ENCODE measurements at places on chromosomes 11 and 22. TPM values are rescaled to one million over a fixed set of nuclear protein-coding genes. Genes with fewer than 3 reads are reported as not detected.

The MS4A3 gene
- total RNA-seq, result not detected

The SNX32 gene
- 0.37 TPM for total RNA-seq

GRCh38 chr11:63945477-63946163, 6.8 kb downstream of the NAA40 start:
- DNase-seq, result peak; percentile 78

GRCh38 chr11:119902656-119903231, 173.7 kb upstream of the NECTIN1 start:
- no peak for DNase-seq

GRCh38 chr11:31699066-31699465, 112.1 kb downstream of the PAX6 start:
- no peak for DNase-seq

The FXYD2 gene
- 0.59 TPM for total RNA-seq

GRCh38 chr11:2760196-2760871, 60.5 kb upstream of the KCNQ1OT1 start:
- peak; percentile 40 for DNase-seq

GRCh38 chr11:119483341-119483880, 60.4 kb upstream of the THY1 start:
- no peak for DNase-seq

DNA sequence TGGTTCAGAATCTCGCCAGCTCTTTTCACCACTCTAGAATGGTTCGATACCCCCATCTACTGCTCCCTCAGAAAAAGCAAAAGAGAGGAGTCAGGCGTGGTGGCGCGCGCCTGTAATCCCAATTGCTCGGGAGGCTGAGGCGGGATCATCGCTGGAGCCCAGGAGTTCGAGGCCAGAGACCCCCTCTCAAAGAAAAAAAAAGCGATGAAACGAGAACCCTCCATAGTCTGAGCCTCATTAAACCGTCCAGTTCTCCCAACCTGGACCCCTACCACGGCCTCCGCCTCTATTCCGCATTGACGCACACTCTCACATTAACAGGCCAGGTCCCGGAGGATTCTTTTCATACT, 439 bp downstream of the SPA17 start:
- DNase-seq, result no peak

The MMP27 gene
- not detected for total RNA-seq

The OR51B2 gene
- total RNA-seq, result not detected

GRCh38 chr22:28907311-28908008, 24.1 kb downstream of the ZNRF3 start:
- no peak for DNase-seq

DNA sequence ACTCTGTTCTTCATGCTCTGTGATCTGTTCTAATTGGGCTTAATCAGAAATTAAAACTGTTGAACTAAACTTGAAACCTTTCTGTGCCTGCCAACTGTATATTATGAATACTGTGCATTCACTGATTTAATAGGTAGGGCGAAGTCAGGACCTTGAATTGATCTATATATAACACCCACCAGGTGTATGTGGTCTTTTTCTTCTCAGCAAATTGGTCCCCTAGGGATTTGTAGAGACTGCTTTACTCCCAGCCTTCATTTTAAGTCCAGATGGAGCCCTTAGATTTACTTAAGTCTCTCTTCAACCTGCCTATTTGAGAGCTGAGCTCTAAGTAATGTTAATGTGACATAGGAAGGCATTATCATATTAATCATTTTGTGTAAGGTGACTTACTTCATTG, 257.5 kb downstream of the TMEM135 start:
- no peak for DNase-seq

The THY1 gene
- total RNA-seq, result 2.0 TPM

GRCh38 chr11:118238421-118238820, 13.6 kb upstream of the JAML start:
- DNase-seq, result no peak

The OR10W1 gene
- not detected for total RNA-seq

The CEND1 gene
- total RNA-seq, result 1.1 TPM

The B3GAT1 gene
- total RNA-seq, result not detected

The KCTD14 gene
- 0.59 TPM for total RNA-seq

The TSSK2 gene
- not detected for total RNA-seq

GRCh38 chr22:49699928-49700498, 127.7 kb downstream of the BRD1 start:
- no peak for DNase-seq

DNA sequence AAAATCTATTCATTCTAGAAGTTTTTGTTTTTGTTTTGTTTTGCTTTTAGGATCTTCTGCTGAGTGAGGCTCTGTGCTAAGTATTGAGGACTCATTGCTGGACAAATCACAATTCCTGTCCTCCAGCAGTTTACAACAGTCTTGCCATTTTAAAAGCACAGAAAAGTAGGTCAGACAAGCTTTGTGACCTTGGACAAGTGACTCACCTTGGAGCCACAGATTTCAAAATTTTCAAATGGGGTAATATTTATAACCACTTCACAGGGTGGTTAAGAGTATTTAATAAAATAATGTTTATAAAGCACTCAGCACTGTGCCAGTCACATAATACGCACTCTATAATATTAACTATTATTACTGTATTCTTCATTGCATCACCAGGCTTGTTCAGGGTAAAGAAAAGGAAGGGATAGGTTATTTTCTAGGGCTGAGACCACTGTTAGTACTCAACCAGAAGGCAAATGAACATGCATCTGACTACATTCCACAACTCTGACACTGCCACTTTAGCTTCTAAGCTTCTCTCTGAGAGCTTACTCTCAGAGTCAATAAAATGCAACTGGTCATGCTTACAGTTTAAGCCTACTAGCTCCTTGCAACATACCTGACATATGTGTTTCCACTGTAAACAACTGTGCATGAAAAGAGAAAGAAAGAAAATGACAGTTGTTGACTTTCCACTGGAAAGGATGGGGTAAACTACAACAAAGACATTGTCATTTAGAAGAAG, 63.2 kb upstream of the FIBIN start:
- no peak for DNase-seq

DNA sequence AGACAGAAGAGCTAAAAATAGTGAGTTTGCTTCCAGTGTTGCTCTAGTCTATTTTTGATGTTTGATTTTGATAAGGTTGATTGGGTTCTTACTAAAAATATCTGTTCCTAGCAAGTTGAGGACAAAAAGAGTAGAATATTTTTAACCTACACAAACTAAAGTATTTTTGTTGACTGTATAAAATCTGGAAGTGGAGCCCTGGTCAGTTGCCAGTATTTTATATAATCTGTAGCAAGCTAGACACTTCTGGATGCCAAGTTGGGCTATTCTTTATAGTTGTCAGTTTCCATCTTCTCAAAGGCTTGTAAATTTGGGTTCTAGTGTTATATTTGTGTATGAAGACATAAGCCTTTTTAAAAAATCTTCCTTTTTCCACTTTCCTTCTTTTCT, 56.7 kb downstream of the HSD17B12 start:
- DNase-seq, result no peak

The GUCY1A2 gene
- 7.2 TPM for total RNA-seq

DNA sequence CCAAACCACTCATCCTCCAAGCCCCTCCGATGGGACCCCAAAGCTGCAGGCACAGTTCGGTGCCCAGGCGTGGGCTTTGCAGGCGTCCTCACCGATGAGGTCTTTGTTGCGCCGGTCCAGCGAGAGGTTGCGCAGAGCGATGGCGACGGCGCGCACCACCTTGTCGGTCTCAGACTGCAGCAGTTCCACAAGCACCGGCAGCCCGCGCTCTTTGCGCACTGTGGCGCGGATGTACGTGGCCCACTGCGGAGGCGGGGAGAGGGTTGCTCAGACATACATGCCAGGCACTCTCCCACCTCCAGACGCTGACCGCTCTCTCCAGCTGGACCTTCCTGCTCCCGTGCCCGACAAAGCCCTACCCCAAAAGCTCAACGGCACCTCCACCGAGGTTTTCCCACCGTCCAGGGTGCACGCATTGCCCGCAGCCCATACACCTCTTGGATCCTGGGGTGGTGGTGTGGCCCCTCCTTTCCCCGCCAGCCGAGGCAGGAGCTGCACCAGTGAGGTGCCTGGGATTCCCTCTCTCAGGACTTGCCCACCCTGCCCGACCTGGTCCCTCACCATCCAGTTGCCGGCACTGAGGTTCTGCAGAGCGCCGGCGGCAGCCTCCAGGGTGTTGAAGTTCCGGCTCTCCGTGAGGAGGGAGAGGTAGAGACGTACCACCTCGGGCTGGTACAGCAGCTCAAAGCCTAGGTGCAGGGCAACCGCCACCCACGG, 32.1 kb upstream of the TXNRD2 start:
- no peak for DNase-seq

DNA sequence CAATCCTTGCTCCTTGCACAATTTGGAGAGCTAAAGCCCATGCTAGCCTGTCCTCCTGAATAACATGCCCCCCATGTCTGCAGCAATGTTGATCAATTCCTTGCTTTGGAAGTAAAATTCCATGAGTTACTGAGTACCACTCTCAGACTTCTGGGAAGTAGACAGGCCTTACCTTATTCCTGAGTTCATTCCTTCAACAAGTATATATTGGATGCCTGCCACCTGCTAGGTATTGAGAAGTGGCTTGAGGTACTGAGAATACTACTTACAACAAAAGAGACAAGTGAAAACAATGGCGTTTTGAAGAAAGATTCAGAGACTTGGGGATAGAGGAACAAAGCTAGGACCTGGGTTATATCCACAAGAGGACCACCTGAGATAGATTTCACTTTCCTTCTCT, 12.4 kb downstream of the PATE2 start:
- no peak for DNase-seq

DNA sequence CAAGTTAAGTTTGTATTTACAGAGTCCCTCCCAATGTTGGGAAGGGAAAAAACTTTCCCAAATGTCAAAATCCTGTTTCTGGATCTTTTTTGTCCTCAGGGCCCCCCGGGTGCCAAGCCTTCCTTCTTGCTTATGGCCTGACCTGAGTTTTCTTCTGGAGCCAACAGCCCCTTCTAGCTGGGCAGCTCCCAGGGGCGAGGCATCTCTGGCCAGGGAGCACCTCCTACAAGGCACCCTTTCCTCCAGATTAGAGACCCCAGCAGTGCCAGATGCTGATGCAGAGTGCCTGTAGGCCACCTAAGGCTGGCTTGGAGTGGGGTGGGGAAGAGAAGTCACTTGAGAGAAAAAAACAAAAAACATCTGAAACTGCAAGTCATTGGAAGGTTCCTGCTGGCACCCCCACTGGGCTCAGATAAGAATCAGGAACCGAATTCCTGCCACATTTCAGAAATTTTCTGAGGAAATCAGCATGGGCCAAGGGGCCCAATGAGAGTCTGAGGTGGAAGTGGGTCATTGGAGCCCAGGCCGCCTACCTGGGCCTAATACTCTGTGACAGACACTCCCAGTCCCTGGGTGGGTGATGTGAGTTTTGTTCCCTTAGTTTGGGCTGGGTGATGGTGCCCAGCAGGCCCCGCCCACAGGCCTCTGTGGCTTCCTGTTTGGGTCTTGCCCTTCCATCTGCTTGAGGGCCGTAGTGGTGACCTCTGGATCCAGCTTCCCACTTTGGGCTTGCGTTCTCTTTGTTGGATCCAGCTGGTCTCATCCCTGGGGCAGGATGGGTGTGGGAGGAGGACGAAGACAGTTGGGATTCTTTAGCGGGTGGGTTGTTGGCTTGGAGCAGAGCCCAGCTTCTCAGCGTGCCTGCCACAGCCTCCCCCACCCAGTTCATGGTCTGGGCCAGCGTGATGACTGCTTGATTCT, 40.6 kb downstream of the PARVA start:
- no peak for DNase-seq

GRCh38 chr22:25027043-25027906, 74.8 kb downstream of the KIAA1671 start:
- DNase-seq, result no peak

The GDPD4 gene
- total RNA-seq, result not detected

DNA sequence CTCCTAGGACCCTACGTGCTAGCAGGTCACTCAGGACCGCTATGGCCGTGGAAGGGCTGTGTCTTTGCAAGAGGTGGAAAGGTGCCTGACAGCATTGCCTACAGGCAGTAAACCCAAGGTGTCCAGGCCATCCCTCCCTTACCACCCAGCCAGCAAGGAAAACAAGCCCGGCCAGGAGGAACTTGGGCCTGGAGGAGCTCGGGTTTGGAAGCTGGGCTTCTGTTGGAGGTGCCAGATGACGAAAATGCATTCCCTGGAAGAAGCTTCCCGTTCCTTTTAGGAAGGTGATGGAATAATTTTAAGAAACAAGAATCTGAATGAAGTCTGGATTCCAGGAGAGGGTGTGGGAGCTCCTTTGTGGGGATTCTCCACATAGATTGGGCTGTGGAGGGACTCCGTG, 23.6 kb downstream of the FBLN1 start:
- no peak for DNase-seq

GRCh38 chr11:131192628-131193027, 177.8 kb upstream of the NTM start:
- no peak for DNase-seq

The CARD10 gene
- 5.8 TPM for total RNA-seq

- no peak for DNase-seq
Measured at GRCh38 chr11:15929371-15929901, 426.9 kb downstream of the SOX6 start.

GRCh38 chr11:46480909-46481308, 89.3 kb upstream of the CHRM4 start:
- DNase-seq, result no peak

DNA sequence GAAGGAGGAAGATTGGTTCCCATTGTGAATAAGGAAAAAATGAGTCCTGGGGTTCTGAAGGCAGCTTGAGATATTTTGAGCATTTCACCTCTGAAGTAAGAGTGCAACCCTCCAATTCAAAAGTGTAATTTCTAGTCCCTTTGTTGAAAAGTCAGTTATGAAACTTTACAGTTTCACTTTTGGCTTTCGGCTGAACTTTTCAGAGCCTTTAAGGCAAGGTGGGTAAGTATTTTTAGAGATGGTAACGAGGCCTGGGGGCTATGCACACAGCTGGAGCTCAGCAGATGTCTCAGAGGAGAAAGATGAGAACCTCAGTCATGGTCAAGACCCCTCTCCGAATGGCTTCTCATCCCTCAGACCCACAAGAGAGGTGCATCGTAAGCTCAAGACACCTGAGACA, 267.6 kb downstream of the KIRREL3 start:
- DNase-seq, result no peak

The PTDSS2 gene
- total RNA-seq, result 32.5 TPM

The OR4A16 gene
- not detected for total RNA-seq

DNA sequence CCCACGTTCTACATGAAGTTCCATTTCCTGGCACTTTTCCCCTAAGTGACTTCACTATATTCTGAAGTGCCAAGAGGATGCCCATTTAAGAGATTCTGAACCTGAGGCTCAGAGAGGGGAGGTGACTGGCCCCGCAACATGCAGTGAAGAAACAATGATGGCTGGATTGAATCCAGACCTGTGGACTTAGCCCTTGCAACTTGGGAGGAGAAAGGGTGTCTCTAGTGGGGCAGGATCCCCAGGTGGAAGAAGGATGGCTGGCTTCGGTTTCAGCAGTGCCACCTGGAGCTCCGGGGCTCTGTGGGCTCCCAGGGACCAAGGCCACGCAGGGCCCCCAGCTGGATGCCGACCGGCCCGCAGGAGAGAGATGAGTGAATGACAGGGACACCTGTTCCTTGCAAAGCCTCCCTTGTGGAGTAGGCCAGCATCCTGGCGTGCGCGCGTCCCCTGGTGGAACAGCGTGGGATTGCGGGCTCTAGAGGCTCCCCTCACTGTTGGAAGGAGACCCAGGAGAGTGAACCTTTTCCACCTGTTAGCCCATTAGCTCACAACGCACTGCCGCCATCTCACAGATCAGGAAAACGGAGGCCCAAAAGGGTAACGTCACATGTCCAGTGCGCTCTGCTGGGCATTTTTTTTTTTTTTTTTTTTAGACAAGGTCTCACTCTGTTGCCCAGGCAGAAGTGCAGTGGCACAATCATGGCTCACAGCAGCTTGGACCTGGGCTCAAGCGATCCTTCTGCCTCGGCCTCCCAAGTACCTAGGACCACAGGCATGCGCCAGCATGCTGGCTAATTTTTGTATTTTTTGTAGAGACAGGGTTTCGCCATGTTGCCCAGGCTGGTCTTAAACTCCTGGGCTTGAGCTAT, 104.7 kb downstream of the KIAA1671 start:
- DNase-seq, result peak; percentile 72

Data from right atrium auricular region (tissue), 2 donors.